ENCODE measurements at places on chromosomes 12 and 14.
A peak's percentile ranks its signal among the peaks of the same experiment; 100 is the strongest.

DNA sequence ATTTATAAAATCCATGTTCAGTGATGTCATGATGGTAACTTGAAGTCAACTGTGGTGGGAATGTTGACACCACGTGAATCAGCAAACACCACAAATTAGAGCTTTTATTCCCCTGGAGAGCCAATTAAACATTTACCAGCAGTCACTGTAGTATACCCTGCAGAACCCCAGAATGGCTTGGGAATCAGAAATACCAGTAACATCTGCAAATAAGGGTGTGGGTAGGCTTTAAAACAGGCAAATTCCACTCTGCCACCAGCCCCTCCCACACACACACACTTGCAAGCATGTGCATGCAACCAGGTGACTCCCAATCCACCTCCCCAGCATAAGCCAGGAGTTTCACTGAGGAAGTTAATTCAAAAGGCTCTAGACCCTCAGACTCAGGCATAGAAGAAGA is 63.6 kb upstream of the TMEM263 start:
- DNase-seq, result no peak

DNA sequence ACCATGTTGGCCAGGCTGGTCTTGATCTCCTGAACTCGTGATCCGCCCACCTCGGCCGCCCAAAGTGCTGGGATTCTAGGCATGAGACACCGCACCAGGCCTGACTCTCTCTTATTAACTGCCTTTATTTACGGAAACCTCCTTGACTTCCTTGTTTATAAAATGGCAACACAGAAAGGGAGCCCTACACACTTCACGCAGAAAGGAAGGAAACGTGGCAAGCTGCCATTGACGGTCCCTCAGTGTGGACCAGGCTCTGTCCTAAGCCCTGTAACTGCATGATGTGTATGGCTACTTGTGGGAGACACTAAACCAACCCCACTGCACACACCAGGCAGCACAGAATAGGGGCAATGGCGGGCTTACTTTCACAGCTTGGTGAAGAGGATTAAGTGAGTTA is 11.7 kb downstream of the CINP start:
- no peak for DNase-seq

DNA sequence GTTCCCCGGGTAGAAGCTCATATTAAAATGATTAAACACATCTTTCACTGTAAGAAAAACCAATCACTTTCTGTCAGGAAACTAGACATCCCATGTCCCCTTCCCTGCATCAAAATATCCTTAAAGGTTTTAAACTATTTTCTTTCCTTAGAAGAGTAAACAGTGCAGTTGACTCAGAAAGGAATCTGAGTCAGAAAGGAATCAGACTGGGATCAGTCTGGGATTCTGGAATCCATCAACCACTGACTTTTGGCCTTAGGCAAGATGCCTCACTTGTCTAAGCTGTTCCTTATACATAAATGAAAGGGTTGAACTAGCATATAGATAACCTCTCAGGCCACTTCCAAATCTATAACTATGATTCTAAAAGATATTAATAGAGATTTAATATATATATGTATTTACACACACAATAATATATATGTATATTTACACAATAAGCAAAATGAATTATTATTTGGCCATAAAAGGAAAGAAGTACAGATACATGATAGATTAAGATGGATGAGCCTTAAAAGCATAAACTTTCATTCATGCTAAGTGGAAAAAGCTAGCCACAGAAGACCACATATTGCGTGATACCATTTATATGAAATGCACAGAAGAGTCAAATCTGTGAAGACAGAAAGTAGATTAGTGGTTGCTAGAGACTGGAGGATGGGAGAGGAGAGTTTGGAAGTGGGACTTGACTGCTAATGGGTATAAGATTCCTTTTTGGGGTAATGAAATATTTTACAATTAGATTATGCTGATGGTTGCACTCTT is 114.4 kb downstream of the SLC38A1 start:
- DNase-seq, result no peak

DNA sequence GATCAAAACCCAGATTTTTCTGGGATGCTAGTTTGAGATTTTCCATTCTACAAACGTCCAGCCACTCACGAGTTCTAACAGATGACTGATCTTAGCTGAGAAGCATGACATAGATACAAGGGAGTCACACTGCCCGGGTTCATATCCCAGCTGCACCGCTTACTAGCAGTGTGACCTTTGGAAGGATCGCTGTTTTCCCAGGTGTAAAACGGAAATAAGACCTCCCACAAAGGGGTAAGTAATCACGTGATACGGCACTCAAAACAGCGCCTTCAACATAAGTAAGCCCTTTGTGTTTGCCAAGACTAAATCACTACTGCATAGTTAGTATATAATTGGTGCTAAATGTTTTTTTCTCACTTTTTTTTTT is 624 bp upstream of the PWP1 start:
- DNase-seq, result no peak

DNA sequence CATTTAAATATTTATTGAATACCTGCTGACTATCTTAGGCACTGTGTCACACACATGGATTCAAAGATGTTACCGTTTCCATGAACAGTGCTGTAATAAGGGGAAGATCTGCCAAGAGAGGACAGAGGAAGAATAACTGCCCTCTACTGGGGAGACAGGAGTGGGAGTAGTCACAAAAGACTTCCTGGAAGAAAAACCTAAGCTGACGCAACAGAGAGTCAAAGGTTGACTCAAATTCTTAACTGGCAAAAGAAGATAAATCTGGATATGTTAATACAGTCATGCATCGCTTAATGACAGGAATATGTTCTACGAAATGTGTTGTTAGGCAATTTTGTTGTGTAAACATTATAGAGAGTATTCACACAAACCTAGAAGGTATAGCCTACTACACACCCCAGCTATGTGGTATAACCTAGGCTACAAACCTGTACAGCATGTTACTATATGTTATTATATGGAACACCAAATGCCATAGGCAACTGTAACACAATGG is 51.5 kb downstream of the DCAF5 start:
- no peak for DNase-seq

DNA sequence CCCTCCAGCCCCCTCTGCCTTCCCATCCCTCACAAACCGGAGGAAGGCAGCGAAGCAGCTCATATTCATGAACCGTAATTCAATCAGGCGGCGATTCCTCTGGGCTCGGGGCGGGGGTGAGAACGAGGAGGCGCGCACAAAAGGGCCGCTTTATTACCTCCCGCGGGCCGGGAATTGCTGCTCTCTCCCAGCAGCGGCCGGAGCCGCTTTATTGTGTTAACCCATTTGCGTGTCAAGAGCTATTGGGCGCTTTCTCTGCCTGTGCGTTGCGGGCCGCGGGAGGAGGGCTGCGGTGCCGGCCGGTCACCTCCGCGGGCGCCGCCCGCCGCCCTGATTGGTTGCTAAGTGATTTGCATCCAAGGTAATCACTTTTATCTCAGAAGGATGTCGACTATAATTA is 4.8 kb downstream of the FAM222A start:
- DNase-seq, result no peak

- DNase-seq, result no peak
Measured at GRCh38 chr12:57262126-57262822, 11.3 kb upstream of the STAC3 start.

- no peak for DNase-seq
Measured at GRCh38 chr14:70782361-70782760, 27.0 kb downstream of the MAP3K9 start.

GRCh38 chr12:94204499-94205247 is 56.3 kb downstream of the PLXNC1 start:
- no peak for DNase-seq

- peak; percentile 76 for DNase-seq
Measured at GRCh38 chr12:131104463-131105350, 151.0 kb downstream of the ADGRD1 start.

DNA sequence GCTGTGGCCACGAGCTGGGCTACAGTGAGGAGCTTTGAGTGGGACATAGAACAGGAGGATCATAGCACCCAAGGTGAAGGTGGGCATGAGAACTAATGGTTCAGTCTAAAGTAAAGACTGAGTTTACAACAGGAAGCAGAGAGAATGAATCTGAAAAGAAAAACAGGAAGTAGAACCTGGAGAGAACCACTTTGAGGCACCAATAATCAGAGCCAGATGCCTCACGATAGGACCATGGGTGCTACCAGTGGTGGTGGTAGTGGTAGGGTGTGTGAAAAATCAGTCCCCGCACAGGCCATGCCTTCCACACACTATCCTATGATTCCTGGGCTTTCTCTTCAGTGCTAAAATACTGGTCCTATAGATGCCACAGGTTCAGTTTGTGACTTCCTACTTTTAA is 293.6 kb downstream of the AKAP6 start:
- no peak for DNase-seq

DNA sequence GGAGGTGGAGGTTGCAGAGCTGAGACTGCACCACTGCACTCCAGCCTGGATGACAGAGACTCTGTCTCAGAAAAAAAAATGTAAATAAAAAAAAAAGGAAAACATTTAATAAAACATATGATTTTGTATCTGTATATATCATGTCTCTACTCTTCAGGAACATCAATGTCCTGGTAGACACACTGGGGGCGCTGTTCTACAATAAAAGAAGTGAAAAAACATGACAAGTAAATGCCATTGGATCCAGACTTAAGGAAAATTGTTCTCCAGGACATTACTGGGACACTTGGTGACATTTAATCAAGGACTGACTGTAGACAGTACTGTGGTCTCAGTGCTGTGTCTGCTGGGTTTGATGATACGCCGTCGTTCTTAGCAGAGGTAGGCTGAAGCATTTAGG is 15.5 kb upstream of the KLC1 start:
- no peak for DNase-seq

- no peak for DNase-seq
Measured at GRCh38 chr14:65179918-65180724, 77.8 kb upstream of the MAX start.

DNA sequence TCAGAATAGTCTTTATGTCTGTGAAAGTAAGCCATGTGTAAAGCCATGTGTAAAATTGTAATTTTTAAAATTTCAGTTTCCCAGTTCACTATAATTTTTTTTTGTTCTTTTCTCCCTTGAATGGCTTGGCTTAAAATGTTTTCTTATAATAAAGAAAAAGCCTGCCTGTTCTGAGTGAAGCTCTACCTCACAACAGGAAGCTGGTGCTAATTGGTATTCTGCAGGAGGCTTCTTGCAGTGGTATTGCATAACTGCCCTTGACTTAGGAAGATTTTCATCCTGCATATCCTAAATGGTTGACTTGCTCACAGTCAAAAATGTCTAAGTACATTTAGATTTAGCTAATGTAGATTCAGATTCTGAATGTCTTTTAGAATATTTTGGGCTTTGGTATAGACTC is 49.5 kb downstream of the ATP2A2 start:
- no peak for DNase-seq

GRCh38 chr14:70442750-70443149 is 9.2 kb upstream of the ADAM21 start:
- DNase-seq, result no peak

DNA sequence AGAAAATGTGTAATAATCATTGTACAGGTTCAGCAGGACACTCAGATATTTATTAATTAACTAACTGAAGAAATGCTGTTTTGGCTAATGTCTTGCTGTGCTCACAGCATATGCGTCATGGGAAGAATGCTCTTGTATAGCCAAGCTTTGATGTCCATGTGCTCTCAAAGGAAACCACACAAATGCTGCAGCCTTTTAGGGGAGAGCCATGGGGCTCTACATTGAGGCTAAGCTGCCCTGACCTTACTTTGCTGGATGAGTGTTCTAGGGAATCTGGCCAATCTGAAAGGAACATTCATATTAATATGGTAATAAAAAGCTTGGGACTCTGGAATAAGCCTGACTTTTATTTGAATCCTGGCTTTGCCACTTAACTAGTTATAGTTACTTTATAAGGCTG is 9.5 kb upstream of the CRADD start:
- no peak for DNase-seq

- DNase-seq, result no peak
Measured at GRCh38 chr12:108253540-108253939, 85.6 kb downstream of the CMKLR1 start.

DNA sequence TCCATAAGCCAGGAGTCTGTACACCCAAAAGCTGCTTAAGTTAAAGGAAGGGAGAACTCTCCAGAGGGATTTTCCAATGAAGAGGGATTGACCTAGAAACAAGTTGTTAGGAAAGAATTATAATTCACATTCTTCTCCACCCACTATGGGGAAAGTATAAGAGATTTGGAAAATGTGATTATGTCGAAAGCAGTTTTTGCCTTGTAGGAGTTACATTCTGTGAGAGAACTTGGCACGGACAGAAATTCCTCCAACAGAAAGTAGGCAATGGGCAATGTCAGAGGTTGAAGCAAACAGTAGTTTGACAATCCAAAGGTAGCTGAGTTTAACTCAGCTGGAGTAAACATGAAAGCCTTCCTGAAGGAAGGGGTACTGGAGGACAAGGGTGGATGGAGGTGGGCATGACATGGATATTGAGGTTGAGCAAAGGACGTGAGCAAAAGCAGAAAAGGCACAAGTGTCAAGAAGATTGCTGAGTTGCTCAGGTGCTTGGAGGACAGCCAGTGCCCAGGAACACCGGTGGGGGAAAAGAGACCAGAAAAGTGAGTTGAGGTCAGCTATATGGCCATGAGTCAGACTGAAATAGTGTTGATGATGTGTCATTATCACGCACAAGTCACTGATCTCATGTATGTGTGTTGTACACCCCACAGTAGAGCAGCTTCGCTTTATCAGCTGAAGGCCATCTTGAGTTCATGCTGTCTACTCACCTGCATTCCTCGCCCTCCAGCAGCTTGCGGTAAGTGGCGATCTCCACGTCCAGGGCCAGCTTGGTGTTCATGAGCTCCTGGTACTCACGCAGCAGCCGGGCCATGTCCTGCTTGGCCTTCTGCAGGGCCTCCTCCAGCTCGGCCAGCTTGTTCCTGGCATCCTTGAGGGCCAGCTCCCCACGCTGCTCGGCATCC is 4.0 kb downstream of the KRT5 start:
- no peak for DNase-seq

DNA sequence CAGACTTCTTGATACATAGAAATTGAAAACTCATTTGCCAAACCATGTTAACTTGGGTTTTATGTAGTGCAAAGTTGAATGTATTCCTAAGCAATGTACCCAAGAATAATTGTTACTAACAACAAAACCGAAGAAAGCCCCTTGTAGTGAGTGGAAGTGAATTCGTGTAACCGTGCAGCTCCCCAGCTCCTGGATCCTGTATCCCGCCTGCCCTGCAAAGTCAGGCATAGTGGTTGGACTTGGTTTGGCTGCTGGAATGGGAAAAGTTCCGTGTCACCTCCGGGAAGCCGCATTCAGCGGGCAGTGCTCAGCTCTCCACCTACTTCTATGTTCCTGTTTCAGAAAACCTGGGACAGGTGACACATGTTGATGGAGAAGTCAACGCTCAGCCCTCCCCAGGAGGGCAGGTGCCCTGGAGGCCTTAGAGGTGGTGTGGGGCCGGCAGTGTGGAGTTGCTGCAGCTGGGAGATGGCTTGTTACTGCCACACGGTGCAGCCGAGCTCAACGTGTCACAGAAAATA is 29.2 kb upstream of the C14orf180 start:
- no peak for DNase-seq

DNA sequence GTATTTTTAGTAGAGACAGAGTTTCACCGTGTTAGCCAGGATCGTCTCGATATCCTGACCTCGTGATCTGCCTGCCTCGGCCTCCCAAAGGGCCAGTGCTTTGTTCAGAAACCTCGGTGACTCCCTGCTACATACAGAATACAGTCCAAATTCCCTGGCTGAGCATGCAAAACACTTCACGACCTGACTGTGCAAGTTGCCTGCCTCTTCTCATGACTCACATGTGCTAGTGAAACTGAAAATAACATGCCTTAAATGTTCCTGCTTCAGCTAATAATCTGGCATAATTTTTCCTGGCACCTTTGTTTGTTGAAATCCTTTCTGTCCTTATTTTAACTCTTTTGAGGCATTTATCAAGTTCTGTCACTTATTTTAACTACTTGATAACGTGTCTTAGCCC is 8.2 kb downstream of the DMAC2L start:
- DNase-seq, result no peak
